NCI-H2227 treated with DMSO at 0.1 percent for 48 hours (cell line): ENCODE measurements at places on chromosomes 2 and 18.

GRCh38 chr18:77013811-77014521 lies 118.6 kb downstream of the MBP start:
- DNase-seq: no peak

DNA sequence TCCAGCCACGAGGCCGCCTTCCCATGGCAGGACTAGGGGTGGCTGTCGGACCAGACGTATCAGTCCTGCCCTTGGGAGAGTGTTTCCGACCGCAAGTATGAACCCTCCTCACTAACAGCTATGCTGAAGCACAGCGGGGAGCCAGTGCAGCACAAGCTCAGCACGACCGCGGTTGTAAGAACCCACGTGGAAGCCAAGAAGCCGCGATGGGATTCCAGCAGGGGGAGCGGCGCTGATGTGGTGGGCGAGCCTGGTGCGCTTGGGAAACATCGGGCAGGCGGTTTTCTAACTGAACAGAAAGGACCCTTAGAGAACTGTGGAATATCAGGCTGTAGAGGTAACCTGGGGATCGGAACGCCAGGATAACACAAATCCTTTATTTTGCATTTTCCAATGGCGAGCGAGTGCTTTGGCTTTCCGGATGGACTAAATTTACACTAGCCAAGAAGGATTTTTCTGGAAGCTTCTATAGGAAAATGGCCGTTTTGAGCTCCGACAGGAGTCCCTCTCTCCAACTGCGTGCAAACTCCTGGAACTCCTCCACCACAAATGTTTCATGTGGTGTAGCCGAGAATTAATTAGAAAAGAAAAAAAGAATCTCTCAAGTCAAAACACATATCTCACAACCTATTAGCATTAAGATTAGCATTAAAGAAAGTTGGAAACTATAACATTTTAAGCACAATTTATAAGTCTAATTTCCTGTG lies 132.0 kb upstream of the MYCN start:
- no peak for DNase-seq

DNA sequence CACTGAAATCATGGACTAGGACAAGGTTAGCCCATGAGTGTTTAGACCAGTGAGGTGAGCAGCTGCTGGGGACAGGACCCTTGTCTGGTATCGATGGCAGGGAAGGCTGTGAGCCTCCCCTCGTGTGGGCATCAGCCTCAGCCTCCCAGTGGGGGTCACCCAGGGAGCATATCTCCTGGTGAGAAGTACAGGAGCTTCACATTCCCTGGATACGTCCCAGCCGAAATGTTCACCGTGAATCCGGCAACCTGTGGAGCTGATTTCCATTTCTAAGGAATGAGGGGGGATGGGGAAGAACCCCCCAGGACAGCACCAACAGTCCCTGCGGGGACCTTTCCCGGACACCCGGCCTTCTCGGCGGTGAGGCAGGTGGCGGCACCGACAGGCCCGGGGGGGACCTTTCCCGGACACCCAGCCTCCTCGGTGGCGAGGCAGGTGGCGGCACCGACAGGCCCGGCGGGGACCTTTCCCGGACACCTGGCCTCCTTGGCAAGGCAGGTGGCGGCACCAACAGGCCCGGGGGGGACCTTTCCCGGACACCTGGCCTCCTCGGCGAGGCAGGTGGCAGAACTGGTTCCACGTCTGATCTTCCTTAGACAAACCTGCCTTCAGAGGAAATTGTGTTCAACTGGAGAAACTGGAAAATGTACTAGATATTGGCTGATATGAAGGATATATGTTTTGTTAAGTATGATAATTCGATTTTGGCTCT lies 21.2 kb downstream of the RTP5 start:
- DNase-seq: no peak

GRCh38 chr2:230666446-230666845 lies 46.2 kb upstream of the CAB39 start:
- DNase-seq: no peak
